ENCODE measurements at places on chromosomes 11 and 22. TPM values are rescaled to one million over a fixed set of nuclear protein-coding genes. Genes with fewer than 3 reads are reported as not detected.

The C11orf52 gene
- total RNA-seq: 2.8 TPM

GRCh38 chr22:18065256-18065655 is 12.5 kb upstream of the PEX26 start:
- DNase-seq: no peak

- DNase-seq: no peak
Observed at GRCh38 chr11:28924004-28924403, 815.8 kb downstream of the METTL15 start.

DNA sequence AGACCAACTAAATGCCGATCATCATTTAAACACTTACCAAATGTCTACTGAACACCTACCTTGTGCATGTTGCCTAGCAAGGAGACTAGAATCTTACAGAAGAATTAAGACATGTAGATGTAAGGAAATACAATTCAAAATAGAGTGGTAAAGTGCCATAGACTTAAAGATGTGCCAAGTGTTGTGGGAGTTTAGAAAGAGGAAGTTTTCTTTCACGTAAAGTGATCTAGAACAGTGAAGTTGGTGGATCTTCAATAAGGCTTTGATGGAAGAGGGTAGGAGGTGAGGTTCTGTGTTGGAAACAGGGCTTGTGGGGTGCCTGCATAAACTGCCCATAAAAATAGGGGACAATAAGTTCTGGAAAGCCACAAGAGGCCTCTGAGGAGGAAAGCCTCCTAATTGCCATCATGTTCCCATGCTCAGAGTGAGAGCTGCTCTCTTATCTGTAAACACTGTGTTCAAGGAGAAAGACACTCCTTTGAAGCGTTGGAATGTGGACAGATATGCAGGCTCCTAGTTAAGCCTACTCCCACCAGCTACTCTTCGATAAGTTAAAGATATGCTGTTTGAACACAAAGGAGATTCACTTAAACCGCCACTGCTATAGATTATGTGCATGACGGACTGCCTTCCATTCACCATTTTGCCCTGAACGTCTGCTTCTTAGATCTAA is 66.7 kb downstream of the HSD17B12 start:
- no peak for DNase-seq

DNA sequence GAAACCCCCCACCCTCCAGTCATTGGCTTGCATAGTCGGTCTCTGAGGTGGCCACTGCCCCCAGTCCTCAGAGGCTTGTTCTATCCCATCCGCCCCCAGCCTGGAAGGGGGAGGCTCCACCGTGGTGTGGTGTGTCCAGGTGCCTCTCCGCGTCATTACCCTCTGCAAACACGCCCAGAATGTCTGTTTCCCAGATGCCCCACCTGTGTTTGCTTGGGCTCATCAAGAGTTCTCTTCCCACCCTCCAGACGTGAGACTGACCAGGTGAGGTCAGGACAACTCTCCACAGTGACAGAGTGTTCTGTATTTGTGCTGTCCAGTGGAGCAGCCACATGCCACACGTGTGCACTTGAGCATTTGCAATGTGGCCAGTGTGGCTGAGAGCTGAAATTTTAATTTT is 24.9 kb downstream of the LRRC10B start:
- DNase-seq: no peak

The SULT4A1 gene
- 16.5 TPM for total RNA-seq

DNA sequence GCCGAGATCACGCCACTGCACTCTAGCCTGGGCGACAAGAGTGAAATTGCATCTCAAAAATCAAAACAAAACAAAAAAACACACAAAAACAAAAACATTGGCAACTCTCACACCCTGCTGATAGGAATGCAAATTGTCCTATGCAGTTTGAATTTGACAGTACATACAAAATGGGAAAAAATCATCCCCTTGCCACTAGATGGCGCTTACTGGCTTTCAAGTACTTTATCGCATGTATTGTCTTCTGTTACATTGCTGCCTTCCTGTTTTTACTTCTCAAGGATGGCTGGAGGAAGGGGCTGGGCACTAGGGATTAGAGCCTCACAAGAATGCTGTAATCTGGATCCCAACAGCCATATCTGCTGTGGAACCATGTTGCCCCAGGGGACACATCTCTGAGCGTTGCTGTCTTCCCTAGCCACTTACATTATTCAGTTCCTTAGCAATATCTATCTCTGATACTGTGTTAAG is 59.4 kb upstream of the A4GALT start:
- peak; percentile 65 for DNase-seq

GRCh38 chr11:75504501-75504900 is 21.2 kb downstream of the GDPD5 start:
- DNase-seq: no peak

The OR51I1 gene
- total RNA-seq: 1.2 TPM

The CECR2 gene
- 65.3 TPM for total RNA-seq

- DNase-seq: no peak
Observed at GRCh38 chr11:87137711-87138110, 100.0 kb downstream of the TMEM135 start.

GRCh38 chr11:20483931-20484330 is 96.4 kb downstream of the PRMT3 start:
- no peak for DNase-seq

The P2RY2 gene
- 0.10 TPM for total RNA-seq

DNA sequence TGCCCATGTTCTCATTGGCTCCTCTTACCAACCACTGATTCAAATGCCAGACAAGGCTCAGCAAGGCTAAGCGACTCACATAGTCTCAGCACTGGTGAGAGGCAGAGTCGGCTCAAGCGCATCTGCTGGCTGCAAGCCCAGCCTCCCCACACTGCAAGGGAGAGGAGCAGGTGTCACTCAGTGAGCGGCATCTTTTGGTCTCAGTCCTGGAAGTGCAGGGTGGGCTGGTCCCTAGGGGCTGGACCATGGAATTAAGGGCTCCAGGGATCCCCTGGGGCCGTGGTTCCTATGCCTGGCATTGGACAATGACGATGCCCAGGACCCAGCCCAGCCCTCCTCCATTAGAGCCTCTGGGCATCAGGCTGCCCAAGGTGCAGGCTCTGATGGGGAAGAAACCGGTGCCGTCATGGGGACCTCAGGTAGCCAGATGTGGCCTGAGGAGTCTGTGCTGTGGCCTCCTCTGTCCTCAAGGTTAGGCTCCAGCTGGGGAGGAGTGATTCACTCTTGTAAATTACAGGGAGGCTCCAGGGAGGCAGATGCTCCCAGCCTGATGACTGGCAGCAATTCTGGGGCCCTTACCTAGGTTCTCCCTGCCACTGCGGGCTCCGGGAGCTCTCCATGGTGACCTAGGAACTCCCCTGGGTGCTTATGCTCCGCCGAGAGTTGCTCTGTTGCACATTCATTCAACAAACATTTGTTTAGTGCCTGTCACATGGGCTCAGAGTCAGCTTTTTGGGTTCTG is 28.0 kb downstream of the FADS2 start:
- DNase-seq: no peak

GRCh38 chr11:111733611-111734088 is 32.5 kb downstream of the PPP2R1B start:
- DNase-seq: no peak

DNA sequence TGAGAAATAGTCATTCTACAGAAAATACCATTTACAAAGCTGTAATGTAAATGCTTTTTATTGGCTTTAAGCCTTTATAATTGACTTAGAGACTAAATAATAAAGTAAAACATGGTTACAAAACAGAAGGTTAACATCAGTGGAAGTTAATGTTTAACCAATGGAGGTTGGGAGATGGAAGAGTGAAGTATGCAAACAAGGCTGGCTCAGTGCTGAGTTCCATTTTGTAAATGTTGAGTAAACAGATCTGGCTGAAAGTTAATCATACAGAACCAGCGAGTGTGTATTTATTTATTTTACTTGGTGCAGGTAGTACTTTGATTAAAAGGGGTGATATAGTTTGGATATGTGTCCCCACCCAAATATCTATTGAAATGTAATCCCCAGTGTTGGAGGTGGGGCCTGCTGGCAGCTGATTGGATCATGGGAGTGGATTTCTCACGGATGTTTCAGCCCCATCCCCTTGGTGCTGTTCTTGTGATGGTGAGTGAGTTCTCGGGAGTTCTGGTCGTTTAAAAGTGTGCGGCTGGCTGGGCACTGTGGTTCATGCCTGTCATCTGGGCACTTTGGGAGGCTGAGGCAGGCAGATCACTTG is 827.4 kb downstream of the OPCML start:
- no peak for DNase-seq

The PGA4 gene
- 0.64 TPM for total RNA-seq

- peak; percentile 17 for DNase-seq
Observed at GRCh38 chr11:59263225-59263894, 50.6 kb upstream of the MPEG1 start.

DNA sequence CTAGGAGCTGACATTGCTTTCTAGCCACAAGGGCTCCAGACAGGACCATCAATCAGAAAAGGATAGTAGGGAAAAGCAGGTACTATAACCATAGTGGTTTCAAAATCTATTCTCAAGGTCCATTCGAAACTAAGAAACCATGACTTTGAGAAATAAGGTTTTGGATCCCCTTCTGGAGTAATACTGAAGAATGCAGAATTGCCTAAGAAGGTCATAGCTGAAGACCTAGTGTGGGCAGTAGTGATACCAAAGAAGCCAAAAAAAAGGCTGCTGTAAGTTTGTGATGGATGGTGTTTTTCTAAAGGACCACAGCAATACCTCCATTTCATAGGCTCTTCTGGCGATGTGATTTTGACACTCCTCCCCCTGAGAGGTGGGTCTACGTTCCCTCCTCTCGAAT is 163.1 kb downstream of the MAML2 start:
- DNase-seq: no peak

DNA sequence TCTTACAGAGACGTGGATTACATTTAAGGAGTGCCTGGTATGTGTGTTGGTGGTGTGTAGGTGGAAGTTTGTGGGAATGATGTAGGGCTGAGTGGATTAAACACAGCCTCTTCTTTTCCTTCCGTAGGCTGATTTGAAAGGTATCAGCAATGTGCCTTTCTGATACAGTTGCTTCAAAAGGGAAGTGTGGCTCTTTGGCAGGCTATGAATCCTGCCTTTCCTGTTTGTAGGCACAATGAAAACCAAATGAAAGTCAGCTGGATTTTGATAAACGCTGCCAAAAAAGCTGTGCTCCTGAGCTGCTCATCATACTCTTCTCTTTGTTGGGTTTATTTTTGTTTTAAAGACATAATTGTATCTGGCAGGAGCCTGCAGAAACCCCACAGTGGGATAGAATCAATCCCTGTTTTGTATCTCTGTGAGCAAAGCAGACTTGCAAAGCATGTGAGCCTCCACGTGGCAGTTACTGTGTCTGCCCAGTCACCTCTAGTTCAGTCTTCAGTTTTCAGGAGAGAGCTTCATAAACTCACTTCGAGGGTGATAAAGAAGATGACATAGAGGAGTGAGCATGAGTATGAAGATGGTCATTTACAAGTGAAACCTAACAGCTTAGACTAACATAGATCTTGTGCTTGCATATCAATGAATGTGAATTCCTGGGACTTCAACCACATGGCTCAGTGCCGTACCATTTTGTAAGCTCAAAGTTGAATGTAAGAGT is 655.7 kb upstream of the KIRREL3 start:
- no peak for DNase-seq

DNA sequence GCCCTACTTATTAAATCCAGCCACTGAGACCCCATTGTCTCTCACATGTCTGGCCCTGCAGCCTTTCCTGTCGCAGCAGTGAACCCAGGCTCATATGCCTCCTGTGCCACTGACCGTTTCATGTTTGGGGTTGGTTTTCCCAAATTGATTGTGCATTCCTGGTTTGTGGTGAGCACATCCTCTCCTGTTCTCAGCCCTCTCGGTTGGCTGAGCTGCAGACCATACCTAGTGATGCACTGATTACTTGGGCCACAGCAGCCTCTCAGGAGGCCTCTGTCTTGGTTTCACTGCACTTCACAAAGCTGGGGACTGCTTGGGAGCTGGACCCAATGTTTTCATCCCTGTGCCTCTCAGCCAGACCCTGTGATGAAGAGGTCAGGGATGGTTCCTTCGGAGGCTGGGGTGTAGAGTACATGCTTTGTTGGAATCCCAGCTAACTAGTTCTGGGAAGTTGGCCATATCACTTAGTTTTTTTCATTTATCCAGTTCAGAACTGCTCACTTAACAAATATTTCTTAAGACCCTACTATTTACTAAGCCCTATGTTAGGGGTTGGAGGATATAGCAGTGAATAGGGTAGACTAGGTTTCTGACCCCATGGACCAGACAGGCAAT is 30.9 kb downstream of the PARVA start:
- DNase-seq: no peak

The ZBTB44 gene
- total RNA-seq: 32.6 TPM

DNA sequence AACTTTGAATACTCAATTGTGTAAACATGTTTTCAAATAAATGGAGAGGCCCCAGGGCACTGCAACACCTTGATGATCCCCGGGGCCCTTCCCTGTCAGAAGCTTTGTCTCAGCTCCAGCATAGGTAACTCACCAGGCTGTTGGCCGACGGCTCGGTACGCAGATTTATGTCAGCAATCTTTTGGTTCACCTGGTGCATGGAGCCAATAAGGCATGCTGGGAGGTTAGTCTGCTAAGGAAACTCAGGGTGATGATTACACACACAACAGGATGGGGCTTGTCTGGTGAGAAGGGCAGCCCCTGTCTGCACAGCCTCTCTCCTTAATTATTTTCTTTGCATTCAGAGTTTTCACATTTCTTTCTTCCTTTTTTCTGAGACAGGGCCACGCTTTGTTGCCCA is 10.8 kb downstream of the FAM227A start:
- DNase-seq: no peak

The THY1 gene
- 526 TPM for total RNA-seq

The TIMP3 gene
- total RNA-seq: 73.5 TPM

DNA sequence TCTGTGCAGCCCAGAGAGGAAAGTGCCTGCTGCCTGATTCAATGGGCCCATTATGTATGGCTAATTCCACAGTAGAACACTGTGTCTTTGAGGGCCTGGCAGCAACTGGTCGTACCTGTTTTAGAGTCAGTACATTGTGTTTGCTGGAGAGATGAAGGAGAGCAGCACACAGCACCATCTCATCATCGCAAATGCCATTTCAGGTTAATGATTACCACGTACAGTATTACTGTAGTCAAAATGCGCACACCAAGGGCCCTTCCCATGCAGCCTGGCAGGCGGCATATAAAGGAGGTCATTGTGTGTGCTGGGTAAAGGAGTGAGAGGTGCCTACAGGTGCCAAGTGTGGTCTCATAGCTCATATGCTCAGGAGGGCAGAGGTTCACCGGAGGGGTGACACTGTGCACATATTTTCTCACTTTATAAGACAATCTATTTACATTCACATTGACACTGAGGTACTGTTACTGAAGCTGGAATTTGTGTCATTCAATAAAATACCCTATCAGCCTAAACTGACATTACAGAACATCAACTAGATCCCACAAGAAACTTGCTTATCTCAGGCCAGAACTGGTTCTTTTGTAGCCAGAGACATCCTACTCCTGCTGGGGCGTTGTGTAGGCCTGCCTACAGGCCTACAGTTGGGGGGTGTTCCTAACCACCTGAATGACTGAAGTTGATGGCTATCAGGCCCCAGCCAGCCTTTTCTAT is 90.4 kb downstream of the APIP start:
- no peak for DNase-seq

The OR5B21 gene
- not detected for total RNA-seq

DNA sequence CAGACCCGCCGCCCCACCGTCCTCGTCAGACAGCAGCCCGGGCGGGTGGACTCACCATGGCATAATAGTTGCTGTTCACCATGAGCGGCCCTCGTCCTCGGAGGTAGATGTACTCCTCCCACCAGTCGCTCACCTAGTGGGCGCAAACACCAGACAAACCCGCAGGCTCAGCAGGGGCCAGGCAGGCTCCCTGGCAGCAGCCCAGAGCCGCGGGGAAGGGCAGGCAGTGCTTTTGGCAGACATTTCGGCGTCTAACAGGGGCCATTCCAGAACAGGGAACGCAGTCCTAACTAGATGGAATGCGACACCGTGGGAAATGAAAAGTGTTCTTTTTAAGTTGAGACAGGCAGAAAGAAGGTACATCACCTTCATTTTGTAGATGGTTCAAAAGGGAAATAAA is 44.9 kb downstream of the CPT1A start:
- no peak for DNase-seq

- peak; percentile 42 for DNase-seq
Observed at GRCh38 chr11:32071811-32072210, 19.1 kb upstream of the RCN1 start.
